ENCODE measurements at places on chromosomes 6 and 20.
A peak's percentile ranks its signal among the peaks of the same experiment; 100 is the strongest.

DNA sequence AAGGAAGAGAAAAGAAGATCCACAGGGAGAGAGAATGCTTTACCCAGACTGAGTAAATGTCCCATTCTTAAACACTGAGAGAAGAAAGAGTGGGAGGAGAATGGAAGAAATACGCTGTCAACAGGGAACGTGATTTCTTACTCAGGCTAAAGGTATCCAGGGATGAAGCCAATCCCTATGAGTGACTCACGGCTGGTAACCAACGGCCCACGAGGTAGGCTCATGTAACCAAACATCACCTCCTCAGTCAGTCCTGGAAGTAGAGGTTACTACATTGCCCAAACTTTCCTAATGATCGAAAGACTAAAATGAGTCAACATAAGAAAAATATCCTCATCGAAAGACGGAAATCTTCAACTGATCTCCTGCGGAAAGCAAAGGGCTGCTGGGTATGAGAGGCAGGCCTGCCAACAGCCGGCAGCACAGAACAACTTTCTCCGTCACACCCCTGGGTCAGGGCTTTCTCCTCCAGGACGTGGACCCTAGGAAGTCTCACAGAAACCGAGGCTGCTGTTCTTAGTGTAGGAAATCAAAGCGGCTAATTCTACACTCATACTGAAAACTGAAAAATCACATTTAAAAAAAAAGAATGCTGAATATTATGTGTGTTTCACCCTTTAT is 292.6 kb downstream of the GMDS start:
- DNase-seq: no peak

DNA sequence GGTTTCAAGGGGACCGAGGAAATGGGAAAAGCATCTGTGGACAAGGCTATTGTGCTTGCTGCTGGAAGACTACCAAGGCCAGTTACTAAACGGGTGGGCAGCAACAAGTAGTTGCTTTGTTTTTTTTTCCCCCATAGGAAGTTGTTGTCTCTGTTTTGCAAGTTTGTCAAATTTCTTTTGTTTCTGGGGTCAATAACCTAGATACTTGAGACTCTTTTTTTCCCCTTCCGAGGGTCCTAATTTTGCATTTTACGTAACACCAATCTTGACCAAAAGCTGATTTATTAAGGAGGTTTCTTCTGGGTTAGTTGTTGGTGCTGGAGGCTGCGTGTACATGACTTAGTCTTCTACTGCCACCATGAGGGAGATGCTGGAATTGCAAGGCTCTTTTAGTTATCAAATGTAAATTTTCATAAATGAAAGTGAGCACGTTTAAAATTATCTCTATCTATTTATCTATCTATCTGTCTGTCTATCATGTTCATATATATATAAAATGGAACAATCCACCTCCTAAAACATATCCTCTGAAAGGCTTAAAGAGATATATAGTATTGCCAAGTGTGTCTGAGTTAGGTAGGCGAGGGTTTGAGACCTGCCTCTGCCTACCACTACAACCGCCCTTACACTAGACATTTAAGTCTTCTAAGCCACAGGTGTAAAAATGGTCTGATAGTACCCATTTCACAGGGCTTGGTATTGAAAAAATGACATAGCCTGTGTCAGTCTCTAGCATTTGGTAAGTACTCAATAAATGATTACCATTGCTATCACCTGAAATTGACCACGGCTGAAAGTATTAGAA is 60.2 kb downstream of the GCLC start:
- DNase-seq: peak; percentile 27

- DNase-seq: no peak
These were observed 8.1 kb upstream of the HINT3 start for GRCh38 chr6:125948455-125948854.

DNA sequence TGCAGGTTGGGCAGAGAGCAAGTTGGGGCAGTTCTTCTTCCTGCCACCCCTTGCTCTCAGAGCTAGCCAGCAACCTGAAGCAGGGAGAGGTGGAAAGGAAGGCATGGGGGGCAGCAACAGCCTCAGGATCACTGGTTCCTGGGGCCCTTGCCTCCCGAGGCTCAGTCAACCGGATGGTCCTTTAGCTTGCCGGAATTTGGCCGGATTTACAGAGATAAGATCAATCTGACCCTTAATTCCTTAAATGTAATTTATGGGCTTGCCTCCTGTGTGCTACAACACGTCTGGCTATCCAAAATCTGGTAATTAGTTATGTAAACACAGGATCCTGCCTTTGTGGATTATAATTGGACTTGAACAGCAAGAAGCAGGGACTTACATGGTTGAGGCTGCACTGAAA is 19.5 kb upstream of the TCP11 start:
- DNase-seq: no peak

DNA sequence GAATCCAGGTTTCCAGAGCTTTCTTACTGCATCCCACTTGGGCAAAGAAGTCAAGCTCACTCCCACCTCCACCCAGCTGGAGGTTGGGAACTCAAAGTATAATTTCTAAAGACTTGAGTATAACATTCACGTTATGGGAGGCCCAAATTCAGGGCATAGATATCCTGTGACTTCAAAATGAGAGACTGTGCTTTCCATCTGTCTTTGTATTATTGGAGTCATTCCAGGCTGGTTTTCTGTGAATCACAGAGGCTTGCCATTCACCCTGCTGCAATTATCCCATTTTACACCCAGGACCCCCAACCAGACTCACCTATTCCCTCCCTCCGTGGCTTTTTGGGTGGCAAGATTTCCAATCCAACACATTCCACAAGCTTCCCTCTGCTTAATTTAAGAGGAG is 19.3 kb upstream of the SRC start:
- no peak for DNase-seq

DNA sequence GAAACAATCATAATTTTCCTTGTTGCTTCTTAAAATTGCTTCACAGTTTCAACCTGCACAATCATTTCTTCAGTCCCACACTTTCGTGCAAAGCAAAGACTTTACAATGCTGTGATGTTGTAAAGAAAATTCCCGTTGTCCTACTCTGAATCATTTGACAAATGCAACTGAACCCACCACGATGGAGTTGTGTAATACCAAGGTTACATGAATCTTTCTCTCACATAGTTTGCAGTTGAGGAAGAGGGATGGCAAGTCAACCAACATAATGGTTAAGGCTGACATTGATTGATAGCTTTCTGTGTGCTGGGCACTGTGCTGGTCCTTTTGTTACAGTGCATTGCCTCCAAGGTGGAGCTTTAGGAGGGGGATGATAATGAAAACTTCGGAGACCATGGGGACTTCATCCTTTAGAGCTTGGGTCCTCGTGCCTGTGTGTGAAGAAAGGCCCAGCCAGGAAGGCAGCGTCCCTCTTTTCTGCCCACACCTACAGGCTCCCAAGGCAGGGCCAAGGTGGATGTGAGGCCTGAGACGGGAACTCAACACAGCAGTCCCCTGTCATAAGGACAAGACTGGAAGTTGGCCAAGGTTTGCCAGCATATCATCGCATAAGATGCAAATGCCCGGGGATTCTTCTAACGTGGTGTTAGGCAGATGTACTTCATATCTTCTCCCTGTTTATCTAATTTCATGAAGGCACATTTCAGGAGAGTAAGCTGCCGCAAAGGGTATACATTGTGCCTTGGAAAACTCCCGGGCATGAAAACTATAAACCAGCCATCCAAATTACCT is 96.9 kb downstream of the LY86 start:
- no peak for DNase-seq

DNA sequence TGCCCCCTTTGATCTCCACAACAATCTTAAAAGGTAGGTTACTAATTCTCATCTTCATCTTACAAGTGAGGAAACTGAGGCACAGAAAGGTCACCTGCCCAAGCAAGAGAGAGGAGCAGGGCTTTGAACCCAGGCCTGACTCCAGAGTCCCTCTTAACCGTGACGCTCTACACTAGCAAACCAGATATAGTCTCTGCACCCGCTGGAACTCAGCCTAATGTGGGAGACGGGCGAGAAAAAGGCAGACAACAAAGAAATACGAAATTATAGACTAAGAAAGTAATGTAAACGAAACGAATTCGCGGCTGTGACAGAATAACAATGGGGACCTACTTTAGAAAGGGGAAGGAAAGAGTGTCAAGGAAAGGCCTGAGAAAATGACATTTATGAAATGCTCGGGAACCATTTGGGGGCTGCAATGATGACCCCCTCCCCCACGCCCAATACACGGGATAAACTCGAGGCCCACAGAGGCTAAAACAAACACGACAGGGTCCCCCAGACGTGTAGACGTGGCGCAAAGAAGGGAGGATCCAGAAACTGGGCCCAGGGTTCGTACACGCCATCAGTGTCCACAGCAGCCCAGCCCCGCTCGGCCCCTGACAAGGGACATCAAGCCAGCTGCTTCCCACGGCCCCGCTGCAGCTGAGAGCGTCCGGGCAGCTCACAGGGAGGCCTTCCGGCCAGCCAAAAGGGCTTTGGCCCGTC is 637 bp downstream of the TRPC4AP start:
- DNase-seq: no peak

- DNase-seq: no peak
These were observed 5.3 kb upstream of the PRR18 start for GRCh38 chr6:166313255-166314070.

DNA sequence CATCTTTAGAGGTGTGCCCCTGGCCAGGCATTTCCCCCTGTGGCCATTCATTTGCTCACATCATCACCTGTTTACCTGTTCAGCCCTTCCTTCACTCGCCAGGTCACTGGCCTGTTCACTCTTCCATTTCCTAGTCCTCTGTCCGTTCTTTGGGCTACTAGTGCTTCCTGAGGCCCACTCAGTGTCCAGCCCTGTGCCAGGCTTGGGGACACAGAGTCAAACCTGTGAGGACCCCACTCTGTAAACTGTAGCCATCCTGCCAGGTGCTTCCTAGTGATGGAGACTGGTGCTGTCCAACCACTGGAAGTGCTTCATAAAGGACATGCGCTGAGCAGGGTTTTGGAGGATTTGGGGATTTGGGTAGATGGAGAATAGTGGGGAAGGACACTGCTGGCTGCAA is 3.5 kb downstream of the DLGAP4 start:
- no peak for DNase-seq

DNA sequence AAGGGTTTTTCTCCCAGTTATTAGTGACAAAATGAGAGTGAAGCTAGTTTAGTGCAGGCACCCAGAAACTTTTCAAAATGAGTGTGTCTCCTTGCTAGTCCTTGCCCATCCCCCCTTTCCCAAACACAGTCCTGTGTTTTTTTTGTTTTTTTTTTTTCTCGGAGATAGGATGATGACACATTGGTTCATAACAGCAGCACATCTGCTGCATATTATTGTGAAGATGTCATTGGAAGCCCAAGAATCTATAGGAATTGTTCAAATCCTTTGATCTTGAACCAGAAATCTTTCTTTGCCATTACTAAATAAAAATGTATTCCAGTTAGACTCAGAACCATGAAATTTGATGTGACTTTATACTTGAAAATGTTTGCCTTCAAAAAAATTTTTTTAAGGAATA is 162.4 kb downstream of the FRK start:
- DNase-seq: no peak

DNA sequence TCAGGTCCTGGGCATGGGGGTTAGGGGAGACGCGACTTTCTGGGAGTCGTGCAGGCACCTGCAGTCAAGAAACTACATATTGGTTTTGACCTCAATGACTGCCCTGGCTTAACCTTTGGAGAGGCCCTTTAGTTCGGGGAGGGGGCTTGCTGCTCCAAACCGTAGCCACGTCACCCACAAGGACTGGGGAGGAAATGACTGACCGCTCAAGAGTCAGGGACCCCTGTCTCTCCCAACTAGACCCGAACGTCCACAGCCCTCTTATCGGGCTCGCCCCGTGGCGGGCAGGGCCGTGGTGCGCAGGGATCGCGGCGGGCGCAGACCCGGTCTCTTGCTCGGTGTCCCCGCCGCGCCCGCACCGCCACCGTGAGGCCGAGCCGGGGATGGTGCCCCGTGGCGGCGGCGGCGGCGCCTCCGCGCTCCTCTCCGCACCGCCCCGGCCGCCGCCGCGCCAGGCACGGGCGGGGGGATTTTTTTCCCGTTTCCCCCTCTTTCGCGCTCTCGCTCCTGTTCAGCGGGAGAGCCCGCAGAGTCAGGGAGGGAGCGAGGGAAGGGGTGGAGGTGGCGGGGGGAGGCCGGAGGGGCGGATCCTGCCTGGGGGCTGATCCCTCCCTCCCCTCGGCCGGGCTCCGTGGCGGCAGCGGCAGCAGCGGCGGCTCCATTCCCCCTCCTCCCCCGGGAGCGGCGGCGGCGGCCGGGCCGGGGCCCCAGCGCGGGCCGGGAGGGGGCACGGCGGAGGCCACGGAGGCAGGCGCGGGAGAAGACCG is at the start of gene BRPF3:
Gene BRPF3 (plus strand): TSS at position 632 of the 767 bp plus-strand sequence. CDS start 3,579 bp downstream, outside the sequence.
- peak; percentile 87 for DNase-seq

- DNase-seq: no peak
These were observed 52.1 kb downstream of the IYD start for GRCh38 chr6:150420926-150421325.

DNA sequence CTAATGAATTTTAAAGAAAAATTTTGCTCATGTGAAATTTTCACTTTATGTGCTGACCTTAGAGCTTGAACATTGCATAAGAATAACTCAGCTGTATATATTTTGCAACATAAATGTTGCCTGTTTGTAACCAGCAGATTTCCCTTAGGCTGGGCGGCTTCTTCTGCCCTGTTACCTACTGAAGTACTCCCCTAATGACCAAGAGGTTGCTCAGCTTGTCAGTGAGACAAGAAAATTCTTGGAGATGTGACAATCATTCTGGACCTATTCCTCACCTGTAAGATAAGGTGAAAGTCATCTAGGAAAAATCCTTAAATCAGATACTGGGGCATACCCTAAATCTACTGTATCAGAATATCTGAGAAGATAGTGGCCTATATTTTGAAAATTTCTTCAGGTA is 1061.7 kb downstream of the KIF16B start:
- DNase-seq: no peak

GRCh38 chr6:53113742-53114141 is 34.9 kb downstream of the GCM1 start:
- DNase-seq: no peak

GRCh38 chr20:24277196-24277595 is 192.2 kb upstream of the SYNDIG1 start:
- DNase-seq: no peak

- peak; percentile 9 for DNase-seq
These were observed 90.4 kb downstream of the CEBPB start for GRCh38 chr20:50280851-50281655.

DNA sequence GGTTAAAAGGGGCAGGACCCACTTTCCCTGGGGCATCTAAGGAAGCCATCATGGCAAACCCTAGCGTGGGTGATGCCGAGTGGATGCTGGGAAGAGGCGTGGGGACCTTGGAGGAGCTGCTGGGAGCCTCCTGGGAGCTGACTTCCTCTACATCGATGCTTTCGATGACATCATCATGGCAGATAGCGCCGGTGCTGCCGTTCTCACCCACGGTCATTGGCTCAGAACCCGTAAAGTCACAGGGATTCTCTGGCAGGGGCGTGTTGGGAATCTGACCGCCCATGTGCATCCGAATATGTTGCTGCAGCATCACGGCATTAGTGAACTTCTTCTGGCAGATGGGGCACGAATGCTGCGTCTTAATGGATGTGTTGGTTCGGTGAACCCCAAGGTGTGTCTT is 12.1 kb downstream of the SALL4 start:
- no peak for DNase-seq

GRCh38 chr6:144661116-144661806 is 376.1 kb downstream of the UTRN start:
- peak; percentile 77 for DNase-seq
